AG09319 (cell line): ENCODE measurements at places on chromosomes 16 and 17.

DNA sequence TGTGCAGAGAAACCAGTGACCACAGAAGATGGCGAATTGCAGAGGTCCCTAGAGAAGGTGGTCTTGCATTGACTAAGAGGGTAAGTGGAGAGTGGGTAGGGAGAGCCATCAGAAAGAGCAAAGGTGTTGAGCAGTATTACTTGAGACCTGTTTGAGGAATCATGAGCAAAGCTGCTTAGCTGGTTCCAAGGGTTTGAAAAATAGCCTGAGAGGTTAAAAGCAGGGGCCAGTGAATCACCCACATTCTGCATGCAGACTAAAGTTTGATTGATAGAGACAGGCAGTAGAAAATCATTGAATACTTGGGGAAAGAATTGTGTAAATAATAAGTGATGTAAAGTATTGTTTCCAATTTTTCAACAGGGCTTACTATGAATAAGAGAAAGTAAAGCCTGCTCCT lies 34.0 kb upstream of the KCNJ16 start:
- no peak for DNase-seq

- no peak for DNase-seq
Observed at GRCh38 chr17:46053911-46054534, 55.0 kb downstream of the STH start.

GRCh38 chr17:12509801-12510200 lies 155.9 kb upstream of the MYOCD start:
- DNase-seq = no peak

DNA sequence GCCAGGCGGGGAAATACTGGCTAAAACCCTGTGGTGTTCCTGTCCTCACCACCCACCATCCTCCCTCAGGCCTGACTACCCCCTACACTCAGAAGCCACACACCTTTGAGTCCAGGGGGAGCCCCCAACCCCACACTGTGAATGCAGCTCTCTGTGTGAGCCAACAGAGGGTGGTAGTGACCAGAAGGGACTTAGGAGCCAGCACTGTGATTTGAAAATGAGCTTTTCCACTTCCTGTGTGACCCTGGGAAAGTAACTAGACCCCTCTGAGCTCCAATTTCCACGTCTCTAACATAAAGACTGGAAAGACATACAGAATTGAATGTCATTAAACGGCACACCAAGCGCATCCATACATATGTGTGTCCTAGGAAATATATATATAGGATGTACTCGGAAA lies 58.7 kb downstream of the SDK2 start:
- no peak for DNase-seq

DNA sequence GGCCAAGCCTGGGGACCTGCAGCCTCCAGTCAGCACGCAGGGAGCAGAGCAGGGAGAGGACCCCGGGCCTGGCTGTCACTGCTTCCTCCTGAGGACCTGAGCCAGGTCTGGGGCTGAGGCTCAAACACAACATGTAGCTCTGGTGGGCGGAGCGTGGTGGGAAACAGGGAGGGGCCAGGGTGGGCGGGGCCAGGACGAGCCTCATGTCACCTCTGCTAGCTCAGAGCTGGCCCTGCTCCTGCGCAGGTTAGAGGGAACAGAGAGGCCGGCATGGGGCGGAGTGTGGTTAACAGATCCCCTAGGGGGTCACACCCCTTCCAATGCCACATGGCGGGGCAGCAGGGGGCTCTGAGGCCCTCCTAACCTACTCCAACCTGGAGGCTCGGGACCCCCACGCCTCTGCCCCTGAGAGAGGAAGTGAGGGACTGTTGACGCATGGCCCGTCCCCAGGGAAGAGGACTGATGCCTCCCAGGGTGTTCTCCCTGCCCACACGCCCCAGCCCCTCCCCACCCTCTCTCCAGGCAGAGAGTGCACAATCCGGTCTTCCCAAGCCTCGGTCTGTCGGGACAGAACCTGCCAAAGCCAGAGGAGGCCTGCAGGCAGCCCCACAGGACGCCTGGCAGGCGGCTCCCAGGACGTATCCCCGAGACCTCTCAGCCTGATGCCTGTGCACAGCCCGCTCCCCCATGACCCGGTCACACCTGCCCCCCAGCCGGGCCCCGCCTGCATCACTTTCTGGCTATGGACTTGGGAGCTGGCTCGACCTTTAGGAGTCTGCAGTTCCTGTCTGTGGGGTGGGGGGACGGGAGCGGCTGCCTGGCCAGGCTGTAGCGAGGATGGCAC lies 15.2 kb downstream of the PIEZO1 start:
- no peak for DNase-seq

GRCh38 chr16:47970291-47970931 lies 185.4 kb downstream of the ABCC12 start:
- DNase-seq = no peak

DNA sequence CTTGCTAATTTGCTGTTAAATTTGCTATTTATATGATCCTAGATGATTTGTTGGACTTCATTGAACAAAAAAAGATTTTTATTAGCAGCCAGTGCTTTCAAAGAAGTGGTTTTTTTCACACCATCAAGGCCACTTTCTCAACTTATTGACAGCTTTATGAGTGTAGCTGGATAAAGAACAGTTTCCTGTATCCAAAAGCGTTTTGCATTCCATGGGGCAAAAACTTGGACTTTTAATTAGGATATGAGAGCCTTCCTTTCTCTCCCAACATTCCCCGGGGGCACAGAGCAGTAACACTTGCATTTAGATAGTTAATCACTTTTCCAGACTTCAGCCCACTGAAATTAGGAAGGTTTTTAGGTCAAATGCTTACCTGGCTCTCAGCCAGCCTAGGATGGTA lies 177.1 kb upstream of the ELAC2 start:
- DNase-seq = no peak
